Activated naive CD4-positive, alpha-beta T cell treated with Interleukin-2 at 50 U/mL for 16 hours (primary cell): ENCODE measurements at places on chromosomes 11 and 22.

- DNase-seq, result no peak
These were observed 444.9 kb downstream of the TBC1D22A start for GRCh38 chr22:47207387-47207786.

DNA sequence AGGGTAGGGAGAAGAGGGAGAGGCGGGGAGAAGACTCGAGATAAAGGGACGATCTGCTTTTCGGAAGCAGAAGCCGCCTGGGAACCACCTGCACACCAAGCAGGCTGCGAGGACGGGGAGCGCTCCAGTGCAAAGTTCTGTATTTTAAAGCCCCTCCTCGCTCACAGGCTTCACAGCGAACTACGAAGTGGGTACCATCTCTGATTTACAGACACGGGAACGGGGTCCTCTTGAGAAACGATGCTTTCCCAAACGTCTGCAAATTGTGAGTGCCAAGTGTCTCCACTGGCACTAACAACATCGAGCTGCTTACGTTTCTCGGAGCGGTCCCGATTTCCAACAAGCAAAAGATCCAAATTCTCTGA is 700 bp upstream of the STX3 start:
- peak; percentile 23 for DNase-seq

- DNase-seq, result no peak
These were observed 27.9 kb upstream of the LRRC32 start for GRCh38 chr11:76698321-76699043.

GRCh38 chr11:61153593-61154095 is 7.6 kb downstream of the VPS37C start:
- DNase-seq, result no peak

DNA sequence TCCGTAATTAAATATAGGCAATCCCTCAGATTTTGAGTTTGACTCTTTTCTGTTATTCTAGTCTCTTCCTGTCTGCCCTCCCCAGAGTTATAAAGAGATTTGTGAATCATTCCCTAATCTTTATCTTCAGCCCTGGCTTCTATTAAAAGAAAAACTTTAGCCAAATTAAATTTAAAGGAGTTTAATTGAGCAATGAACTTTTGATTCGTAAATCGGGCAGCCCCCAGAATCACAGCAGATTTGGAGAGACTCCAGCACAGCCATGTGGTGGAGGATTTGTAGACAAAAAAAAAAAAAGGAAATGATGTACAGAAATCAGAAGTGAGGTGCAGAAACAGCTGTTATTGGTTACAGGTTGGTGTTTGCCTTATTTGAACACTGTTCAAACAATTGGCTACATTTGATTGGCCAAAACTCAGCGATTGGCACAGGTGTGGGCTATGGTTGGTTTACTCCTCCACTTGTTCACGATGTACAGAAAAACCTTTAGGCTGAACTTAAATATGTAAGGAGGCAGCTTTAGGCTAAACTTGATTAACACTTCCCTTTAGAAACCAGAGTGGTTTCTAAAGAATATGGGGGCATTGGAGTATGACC is 2.3 kb upstream of the ALKBH8 start:
- no peak for DNase-seq

DNA sequence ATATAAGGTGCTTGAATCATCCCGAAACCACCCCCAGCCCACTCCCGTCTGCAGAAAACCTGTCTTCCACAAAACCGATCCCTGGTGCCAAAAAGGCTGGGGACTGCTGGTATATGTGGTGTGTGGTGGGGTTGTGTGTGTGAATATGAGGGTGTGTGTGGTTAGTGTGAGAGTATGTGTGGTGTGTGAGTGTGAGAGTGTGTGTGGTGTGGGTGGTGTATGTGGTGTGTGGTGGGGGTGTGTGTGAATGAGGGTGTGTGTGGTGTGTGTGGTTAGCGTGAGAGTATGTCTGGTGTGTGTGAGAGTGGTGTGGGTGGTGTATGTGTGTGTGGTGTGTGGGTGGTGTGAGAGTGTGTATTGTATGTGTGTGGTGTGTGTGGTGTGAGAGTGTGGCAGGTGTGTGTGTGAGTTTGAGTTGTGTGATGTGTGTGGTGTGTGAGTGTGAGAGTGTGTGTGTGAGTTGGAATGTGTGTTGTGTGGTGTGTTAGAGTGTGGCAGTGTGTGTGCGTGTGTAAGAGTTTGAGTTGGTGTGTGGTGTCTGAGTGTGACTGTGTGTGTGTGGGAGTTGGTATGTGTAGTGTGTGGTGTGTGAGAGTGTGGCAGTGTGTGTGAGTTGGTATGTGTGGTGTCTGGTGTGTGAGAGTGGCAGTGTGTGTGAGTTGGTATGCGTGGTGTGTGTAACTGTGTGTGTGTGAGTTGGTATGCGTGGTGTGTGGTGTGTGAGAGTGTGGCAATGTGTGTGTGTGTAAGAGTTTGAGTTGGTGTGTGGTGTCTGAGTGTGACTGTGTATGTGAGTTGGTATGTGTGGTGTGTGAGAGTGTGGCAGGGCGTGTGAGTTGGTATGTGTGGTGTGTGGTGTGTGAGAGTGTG is 6.5 kb downstream of the UPK3A start:
- peak; percentile 18 for DNase-seq

DNA sequence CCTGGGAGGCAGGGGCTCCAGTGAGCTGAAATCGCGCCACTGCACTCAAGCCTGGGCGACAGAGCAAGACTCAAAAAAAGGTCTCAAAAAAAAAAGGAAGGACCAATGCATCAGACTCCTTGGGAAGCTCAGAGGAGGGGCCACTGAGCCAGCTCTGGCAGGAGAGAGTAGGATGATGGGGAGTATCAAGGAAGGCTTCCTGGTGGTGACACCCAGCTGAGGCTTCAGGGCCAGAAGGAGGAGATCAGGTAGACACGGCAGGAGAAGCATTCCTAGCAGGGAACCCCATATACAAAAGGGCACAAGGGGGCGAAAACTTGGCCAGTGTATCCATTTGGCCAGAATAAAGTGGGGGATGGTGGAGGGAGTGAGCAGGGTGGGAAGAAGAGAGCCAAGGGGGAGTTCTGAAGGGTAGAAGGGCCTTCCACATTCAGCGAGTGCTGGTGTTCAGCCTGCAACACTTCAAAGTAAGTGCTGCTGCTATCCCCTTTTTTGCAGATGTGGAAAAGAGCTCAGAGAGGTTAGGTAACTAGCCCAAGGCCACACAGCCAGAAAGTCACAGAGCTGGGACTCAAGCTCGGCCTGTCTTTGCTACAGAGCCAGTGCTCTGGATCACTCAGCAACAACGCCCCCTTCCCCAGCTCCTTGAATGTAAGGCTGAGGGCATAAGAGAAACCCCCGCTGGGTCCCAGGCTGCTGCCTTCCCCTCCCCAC is 5.3 kb upstream of the RHOD start:
- no peak for DNase-seq

DNA sequence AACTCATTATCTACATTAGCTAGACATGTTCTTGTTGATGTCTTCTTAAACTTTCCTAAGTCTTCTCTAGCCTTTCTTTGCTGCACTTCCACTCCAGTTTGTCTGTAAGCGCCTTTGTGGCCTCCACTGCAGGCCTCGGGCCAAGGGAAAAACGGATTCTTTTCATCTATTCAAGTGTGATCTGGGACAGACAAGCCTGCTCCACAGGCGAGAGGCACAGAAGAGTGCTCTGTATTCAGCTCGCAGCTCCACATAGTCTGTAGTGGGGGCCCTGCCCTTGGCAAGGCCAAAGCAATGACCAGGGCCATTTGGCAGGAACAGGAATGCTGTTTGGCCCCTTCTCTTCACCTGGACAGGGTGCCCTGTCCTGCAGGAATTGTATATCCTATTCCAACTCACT is 84.1 kb upstream of the BARX2 start:
- DNase-seq, result no peak

GRCh38 chr11:40647295-40647694 is 812.2 kb downstream of the LRRC4C start:
- no peak for DNase-seq
